Stimulated activated effector memory CD8-positive, alpha-beta T cell treated with anti-CD3 and anti-CD28 coated beads, Interleukin-12 subunit alpha, Interleukin-12 subunit beta, amount 100 ng/mL, for 72 hours (primary cell): ENCODE measurements at places on chromosomes 13 and 19.
A peak's percentile ranks its signal among the peaks of the same experiment; 100 is the strongest.

DNA sequence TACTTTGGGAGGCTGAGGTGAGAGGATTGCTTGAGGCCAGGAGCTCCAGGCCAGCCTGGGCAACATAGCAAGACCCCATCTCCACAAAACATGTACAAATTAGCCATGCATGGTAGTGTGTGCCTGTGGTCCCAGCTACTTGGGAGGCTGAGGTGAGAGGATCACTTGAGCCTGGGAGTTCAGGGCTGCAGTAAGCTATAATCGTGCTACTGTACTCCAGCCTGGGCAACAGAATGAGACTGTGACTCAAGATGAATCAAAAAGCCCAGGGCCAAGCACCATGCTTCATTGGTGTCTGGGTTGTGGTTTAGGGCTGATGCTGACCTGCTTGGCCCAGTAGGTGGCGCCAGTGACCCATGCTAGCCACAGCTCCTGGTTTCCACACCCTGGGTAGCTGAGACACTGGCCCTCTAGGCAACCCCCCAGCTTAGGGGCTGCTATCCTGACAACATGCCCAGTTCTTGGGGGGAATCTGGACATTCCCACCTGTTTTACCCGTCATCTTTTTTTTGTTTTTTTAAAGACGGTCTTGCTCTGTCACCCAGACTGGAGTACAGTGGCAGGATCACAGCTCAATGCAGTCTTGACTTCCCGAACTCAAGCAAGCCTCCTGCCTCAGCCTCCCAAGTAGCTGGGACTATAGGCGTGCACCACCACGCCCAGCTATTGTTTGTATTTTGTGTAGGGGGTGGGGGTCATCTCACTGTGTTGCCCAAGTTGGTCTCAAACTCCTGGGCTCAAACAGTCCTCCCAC is 5.5 kb downstream of the CCDC124 start:
- peak; percentile 77 for DNase-seq

DNA sequence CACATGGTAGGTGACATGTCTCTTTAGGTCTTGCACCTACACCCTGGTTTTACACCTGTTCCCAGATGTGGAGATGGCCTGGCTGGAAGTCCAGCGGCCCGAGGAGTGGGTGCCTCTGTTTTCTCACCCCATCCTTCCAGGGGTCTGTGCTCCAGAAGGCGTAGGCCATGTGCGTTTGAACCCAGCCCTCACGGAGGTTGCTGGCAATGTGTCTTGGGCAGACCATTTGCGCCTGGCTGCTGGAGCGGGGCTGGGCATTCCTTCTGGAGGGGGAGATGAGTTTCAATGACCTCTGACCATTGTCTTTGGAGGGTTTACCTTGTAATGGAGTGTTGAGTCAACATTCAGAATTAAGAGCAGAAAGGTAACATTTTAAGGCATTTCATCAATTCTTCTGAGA is 54.8 kb upstream of the ZNF536 start:
- no peak for DNase-seq

- no peak for DNase-seq
Observed at GRCh38 chr13:111382411-111382810, 62.0 kb downstream of the TEX29 start.

- DNase-seq: no peak
Observed at GRCh38 chr19:35882114-35882832, 13.9 kb downstream of the APLP1 start.

DNA sequence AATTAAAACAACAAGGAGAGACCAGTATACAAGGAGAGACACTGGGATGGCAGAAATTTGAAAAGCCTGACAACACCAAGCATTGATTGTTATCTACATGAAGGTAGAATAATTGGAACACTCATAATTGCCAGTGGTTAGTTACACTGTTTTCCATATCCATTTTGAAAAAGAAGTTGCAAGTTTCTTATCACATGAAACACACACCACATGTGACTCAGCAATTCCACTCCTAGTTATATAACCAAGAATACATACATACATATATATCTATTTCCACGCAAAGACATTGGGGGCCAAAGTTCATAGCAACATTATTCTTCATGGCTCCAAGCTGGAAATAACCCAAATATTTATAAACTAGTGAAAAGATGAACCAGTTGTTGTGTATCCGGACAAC is 15.2 kb upstream of the PABPC3 start:
- no peak for DNase-seq

DNA sequence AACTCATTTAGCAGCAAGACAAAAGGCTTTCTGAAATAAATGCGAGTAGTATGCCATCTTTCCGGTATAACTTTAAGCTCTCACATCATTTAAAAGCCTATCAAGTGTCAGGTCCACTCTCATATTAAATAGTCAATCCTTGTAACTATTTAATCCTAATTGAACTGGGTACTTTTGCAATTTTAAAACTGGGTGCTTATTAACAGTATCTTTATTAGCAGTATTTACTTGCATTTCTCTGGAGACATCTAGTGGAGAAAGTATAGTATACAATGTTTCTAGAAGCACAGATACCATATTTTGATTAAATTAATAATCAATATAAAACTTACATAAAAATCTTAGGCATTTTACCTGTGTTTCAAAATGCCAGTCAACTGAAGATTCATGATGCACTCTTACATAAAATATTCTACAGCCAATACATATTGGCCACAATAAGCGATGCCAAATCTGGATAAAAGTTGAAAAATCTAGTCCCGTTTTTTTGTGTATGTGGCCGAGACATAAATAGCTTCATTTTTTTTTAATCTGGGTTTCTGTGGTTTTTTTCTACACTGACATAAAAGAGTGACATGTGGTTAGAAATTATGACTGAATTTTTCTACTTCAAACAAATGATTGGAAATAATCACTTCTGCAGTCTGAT is 4.3 kb upstream of the POSTN start:
- DNase-seq: no peak

- no peak for DNase-seq
Observed at GRCh38 chr19:39132344-39132969, 6.9 kb downstream of the PAK4 start.

DNA sequence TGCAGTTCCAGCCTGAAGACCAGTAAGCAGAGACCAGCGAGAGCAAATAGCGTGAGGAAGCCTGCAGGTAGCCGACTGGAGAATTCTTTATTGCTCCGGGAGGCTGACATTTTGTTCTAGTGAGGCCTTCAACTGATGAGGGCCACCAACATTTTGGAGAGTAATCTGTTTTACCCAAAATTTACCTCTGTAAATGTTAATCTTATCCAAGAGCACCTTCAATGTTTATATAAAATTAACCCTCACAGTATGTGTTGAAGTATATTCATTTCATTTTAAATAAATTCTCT is 546.4 kb upstream of the SLITRK5 start:
- no peak for DNase-seq

DNA sequence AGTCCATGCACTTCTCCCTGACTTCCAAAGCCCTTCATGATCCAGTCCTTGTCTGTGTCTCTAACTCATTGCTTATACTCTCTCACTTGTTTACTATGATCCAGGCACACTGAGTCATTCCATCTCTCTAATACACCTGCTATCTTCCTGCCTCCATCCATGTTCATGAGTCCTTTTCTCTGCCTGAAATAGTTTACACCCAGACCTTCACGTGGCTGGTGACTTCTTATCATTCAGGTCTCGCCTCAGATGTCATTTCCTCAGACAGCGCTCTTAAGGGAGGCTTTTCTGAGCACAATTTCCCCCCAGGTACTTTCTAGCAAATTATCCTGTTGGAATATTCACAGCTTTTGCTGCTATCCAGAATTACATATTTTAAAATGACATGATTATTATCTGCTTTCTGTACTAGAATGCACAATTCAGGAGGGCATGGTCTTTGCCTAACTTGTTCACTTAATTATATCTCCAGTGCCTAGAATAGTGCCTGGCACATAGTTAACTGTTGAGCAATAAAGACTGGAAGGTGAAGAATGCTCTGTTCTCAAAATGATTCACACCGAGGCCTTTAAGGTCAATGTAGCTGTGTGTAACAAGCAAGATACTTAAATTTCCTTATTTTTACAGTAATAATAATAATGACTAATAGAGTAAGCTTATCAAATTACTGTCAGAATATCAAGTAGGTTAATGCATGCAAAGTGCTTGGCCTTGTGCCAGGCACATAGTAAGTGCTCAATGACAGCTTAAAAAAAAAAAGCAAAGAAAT is 183.7 kb upstream of the SPRY2 start:
- DNase-seq: no peak

DNA sequence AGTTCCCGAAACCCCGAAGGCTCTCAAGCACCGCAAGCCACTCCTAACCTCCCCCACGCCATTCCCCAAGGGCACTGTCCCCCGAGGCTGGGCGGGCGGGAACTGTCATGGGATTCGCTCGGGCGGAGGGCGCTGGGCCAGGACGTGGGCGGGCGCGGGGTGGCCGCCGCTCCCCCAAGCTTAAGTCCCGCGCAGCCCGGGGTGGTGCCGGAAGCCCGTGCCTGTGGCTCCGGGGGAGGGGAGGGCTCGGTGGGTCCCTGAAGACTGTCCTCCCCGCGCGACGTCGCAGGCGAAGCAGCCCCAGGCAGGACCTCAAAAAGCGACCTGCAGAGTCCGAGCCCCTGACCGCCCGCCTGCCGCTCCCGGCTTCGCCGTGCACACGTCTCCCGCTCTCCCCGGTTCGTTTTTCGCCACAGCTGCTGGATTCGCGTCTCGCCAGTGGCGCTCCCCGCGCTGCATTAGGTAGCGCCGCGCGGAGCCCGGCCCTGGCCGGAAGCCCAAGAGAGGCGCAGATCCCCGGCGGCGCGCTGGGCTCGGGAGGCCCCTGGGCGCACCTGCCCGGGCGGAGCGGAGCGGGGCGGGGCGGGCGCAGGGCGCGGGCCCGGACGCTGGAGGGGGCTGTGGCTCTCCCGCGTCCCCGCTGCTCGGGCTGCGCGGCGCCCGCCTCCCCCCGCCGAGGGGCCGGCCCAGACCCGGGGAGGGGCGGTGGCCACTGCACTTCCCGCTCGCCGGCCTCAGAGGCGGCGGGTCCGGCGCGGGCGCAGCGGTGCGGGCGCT is at the start of gene FARP1:
TSS of gene FARP1 (plus strand) at position 715 of the 777 bp plus-strand sequence. CDS start 70,149 bp downstream, outside the sequence.
- peak; percentile 50 for DNase-seq

DNA sequence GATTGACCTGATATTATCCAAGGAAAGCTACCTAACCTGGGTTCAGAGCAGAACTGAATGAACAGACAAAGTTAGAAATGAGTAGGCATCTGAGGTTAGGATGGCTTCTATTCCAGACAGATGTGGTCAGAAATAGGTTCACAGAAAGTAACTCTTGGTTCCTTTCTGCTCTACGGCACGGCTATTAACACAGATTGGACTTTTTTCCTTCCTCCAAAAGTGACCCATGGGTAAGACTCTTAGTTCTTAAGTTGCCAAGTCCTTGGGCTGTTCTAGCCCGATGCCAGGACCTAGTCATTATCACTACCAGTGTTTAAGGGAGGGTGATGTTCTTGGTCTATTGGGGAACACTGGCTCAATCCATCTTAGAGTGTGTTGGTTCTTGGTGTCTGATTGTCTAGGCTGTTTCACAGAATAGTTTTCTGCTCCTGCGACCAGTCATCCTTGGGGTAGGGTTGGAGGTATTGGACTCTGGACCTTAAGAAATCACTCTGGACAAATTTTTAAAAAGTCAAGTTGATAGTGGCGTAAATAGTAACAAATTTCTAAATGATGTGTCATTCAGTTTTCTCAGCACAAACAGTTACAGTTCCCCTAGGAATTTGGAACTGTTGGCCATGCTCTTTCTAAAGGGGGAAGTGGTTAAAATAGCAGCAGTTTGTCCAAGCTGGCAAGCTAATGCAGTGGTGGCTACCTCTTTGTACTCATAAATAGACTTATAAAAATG is 60.1 kb upstream of the MYCBP2 start:
- DNase-seq: no peak

GRCh38 chr13:102402290-102402689 is 442 bp upstream of the FGF14 start:
- DNase-seq: no peak

- DNase-seq: no peak
Observed at GRCh38 chr19:34686455-34686854, 9.0 kb downstream of the ZNF302 start.

- no peak for DNase-seq
Observed at GRCh38 chr19:29188289-29189032, 24.5 kb downstream of the UQCRFS1 start.

- DNase-seq: no peak
Observed at GRCh38 chr19:45404557-45405434, at the start of gene PPP1R13L. Gene PPP1R13L (minus strand): TSS chr19:45405069. CDS start chr19:45398318, 6,751 bp downstream.

DNA sequence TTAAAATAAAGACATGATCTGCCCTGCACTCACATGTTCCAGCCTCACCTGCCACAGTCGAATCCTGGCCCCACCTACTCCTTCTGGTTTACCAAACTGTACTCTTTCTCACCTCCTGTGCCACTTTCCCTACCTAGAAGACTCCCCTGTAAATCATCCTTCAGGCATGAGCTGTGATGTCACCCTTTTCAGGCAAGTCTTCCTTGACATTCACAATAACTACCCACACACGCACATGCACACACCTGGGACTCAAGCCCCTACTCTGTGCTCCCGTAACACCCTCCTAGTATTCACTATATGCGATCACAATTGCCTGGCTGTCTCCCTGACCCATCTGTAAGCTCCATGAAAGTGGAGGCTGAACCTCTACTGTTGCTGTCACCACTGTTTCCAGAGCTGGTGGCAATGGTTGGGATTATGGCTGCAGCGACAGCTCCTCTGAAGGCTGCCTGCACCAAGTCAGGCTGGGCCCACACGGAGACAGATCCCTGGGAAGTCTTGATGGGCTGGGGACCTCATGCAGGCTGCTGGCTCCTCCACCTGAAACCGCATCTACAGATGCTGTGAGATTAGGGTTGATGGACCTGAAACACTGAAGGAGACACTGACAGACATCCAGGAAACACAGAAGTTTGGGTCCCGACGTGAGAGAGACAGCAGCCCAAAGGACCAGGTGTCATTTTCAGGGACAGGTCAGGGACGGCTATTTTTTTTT is 611.1 kb downstream of the UQCRFS1 start:
- DNase-seq: no peak

GRCh38 chr19:4258181-4258580 is 11.3 kb downstream of the YJU2 start:
- no peak for DNase-seq

DNA sequence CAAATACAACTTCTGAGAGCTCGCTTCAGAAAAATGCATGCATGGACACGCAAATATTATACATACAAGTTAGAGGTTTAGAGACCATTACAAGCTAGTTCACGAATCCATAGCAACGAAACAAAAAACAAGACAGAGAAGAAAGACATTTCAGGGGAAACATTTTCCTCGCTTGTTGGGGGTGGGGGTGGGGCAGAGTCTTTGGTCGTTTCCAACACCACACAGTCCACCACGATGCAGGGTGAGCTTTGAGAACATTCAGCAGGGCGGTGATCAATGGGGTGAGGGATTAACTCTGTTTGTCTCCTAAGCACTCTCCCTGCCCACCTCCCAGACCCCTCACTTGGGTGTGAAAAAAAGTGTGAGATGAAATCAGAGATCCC is 651 bp downstream of the OXGR1 start:
- DNase-seq: no peak

DNA sequence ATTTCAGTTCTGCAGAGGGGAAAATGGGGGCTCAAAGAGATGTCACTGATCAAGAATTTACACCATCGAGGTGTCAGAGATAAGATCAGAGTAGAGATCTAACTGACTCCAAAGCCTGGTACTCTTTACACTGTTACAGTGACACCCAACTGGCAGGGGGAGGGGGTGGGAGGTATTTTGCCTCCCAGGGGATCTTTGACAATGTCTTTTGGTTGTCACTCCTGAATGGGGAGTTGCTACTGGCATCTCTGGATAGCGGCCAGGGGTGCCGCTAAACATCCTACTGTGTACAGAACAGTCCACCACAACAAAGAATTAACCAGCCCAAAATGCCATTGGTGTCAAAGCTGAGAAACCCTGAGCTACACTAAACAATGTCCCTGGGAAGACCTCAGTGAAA is 3.1 kb downstream of the FPR3 start:
- DNase-seq: no peak
